ENCODE measurements at places on chromosomes 2 and 18.

- no peak for DNase-seq
Measured at GRCh38 chr18:8749492-8749891, 44.1 kb downstream of the MTCL1 start.

DNA sequence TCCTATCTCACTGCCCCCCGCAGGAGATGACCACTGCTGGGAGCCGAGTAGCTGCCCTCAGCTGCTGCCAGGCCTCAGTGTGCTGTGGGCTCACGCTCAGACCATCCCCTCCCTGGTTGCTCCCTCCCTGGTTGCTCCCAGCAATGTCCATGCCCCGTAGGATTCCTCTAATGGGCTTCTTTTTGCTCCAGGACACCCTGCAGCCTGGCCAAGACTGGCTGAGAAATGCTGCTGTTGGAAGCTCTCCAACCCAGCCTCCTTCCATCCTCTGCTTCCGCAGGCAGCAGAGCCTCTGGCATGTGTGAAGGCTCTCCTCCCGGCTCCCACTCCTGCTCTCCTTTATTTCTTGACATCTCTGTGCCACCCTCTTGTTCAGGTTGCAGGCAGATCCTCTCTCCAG lies 48.6 kb downstream of the SOX11 start:
- no peak for DNase-seq

GRCh38 chr18:6249788-6250187 lies 164.9 kb downstream of the L3MBTL4 start:
- no peak for DNase-seq

DNA sequence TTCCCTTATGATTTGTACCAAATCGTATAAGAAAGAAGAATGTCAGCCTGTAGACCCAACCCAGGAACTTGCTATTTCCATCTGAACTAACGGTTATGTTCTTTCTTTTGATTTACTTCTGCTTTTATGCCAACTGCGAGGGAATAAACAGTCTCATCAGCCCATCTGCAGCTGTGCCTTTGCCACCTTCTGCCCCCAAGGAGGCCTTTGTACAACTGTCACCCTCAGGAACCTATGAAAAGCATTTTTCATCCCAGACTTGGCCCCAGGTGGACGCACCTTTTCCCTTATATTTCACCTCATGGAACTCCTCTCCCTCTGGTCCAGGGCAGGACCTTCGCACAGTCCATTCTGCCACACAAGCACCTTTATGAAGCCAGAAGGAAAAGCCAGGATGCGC lies 109.8 kb downstream of the AOX1 start:
- no peak for DNase-seq

- no peak for DNase-seq
Measured at GRCh38 chr2:161135951-161136593, 24.2 kb upstream of the TANK start.

All from SW 1271 (cell line).